AML-193 (cell line): ENCODE measurements at places on chromosomes 2 and 18.

DNA sequence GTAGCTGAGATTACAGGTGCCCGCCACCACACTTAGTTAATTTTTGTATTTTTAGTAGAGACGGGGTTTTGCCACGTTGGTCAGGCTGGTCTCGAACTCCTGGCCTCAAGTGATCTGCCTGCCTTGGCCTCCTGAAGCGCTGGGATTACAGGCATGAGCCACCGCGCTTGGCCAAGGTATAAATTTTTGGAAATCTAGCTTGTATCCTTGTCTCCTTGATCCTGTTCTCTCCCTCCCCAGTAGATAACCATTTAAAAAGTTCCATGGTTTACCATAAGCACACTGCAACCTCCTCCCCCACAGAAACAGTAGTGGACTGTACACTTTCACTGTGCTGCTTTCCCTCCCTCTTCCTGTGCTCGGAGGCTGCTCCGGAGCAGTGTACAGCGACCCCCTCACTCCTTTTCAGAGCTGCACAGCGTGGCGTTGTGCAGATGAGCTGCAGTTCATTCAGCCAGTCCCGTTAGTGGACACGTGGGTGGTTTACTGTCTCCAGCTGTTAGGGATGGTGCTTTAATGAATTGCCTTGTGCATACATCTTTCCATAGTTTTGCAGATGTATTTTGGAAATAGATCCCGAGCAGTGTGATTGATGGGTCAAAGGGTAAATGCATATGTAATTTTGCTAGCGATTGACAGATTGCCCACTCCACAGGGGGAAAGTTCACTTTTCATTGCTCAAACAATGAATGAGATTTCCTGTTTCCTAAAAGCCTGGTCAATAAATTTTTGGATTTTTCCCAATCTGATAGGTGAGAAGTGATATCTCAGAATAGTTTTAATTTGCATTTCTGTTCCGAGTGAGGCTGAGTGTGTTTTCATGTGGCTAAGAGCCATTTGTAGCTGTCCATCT lies 14.8 kb downstream of the ASB1 start:
- no peak for DNase-seq

GRCh38 chr18:34772887-34773286 lies 62.8 kb downstream of the DTNA start:
- no peak for DNase-seq

GRCh38 chr18:48409591-48410094 lies 460 bp upstream of the ZBTB7C start:
- no peak for DNase-seq

GRCh38 chr2:8378016-8378810 lies 303.6 kb upstream of the ID2 start:
- DNase-seq, result no peak

GRCh38 chr2:18063826-18064470 lies 185.5 kb downstream of the KCNS3 start:
- DNase-seq, result no peak

DNA sequence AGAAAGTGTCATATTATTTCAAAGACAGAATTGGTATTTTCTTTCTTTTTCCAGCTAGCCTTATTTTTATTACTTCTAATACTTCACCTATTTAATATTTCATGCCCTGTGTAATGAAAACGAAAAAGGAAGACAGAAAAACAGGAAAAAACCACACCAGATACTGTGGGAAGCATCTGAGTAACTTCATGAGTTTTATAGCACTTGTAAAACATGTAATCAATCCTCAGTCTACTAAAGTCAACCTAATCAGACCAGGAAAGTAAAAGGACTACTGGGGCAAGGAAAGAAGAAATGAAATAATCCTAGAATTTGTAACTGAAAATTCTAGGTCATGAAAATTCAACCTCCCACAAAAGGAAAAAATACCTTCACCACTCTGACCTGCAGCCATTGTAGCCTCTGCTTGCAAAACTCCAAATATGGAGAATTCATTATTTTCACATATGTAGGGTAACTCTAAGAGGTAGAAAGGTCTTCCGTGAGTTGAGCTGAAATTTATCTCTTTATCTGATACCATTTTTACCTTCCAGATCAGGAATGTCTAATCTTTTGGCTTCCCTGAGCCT lies 34.7 kb upstream of the STRN start:
- DNase-seq, result no peak

- no peak for DNase-seq
These were observed 33.1 kb downstream of the ACKR3 start for GRCh38 chr2:236602678-236603077.
